Activated CD8-positive, alpha-beta T cell treated with anti-CD3 and anti-CD28 coated beads, Interleukin-2, amount 10 ng/mL, durations not matched to agents 7 days and 5 days (primary cell): ENCODE measurements at places on chromosomes 1 and 21. TPM values are rescaled to one million over a fixed set of nuclear protein-coding genes. Genes with fewer than 3 reads are reported as not detected.

Gene KCNK1
- 0.18 TPM for total RNA-seq

Gene SRGAP2
- 98.2 TPM for total RNA-seq

Gene TNFSF4
- 5.0 TPM for total RNA-seq

Gene OR6P1
- not detected for total RNA-seq

Gene TDRD10
- not detected for total RNA-seq

Gene MAN1C1
- 17.9 TPM for total RNA-seq

Gene NCF2
- total RNA-seq = 9.2 TPM

Gene CYP4B1
- total RNA-seq = not detected

Gene ATP1A4
- not detected for total RNA-seq

Gene MSH4
- total RNA-seq = 0.34 TPM

Gene TRIM46
- total RNA-seq = 14.6 TPM

Gene SLC30A10
- total RNA-seq = not detected

Gene CR1L
- not detected for total RNA-seq

Gene INKA2
- 4.1 TPM for total RNA-seq

Gene IFNLR1
- 4.0 TPM for total RNA-seq

Gene GBP2
- total RNA-seq = 95.8 TPM

Gene FLG
- total RNA-seq = not detected

Gene SF3B4
- 102 TPM for total RNA-seq

Gene FAM72A
- total RNA-seq = 30.4 TPM

Gene TSACC
- total RNA-seq = 0.76 TPM

Gene NHLH1
- total RNA-seq = 0.47 TPM

Gene FAM167B
- 0.90 TPM for total RNA-seq

Gene NOTCH2
- total RNA-seq = 71.5 TPM

Gene VHLL
- total RNA-seq = not detected

Gene ZMYND12
- 0.63 TPM for total RNA-seq

Gene HPCA
- not detected for total RNA-seq

Gene MTF1
- total RNA-seq = 27.7 TPM

Gene OR2T34
- total RNA-seq = not detected

Gene RORC
- 2.4 TPM for total RNA-seq

Gene TSPEAR
- total RNA-seq = not detected

Gene LAPTM5
- 407 TPM for total RNA-seq

Gene NID1
- 0.05 TPM for total RNA-seq

Gene CD53
- 404 TPM for total RNA-seq

Gene ACADM
- total RNA-seq = 44.7 TPM

Gene NBPF20
- total RNA-seq = 0.08 TPM

Gene FALEC
- not detected for total RNA-seq

Gene CLDN17
- total RNA-seq = not detected

Gene OR6K2
- total RNA-seq = not detected

Gene TTC22
- 6.5 TPM for total RNA-seq

Gene OR2T29
- not detected for total RNA-seq

Gene ANGPTL1
- total RNA-seq = not detected

Gene CIART
- total RNA-seq = 2.0 TPM

Gene CHI3L1
- total RNA-seq = not detected

Gene NCMAP
- 0.05 TPM for total RNA-seq

Gene RGS8
- not detected for total RNA-seq

Gene MYCL
- total RNA-seq = not detected

Gene CFHR3
- not detected for total RNA-seq

Gene GOLT1A
- total RNA-seq = not detected

Gene ATP6V1G3
- not detected for total RNA-seq

Gene EXOC8
- total RNA-seq = 18.2 TPM

Gene ADAMTS4
- total RNA-seq = 0.82 TPM

Gene LHX8
- not detected for total RNA-seq

Gene GPR37L1
- total RNA-seq = not detected
